ENCODE measurements at places on chromosomes 2 and 18. TPM values are rescaled to one million over a fixed set of nuclear protein-coding genes. Genes with fewer than 3 reads are reported as not detected.
A peak's percentile ranks its signal among the peaks of the same experiment; 100 is the strongest.

- no peaks in the 10 kb centered on the region for H3K4me1 ChIP-seq
- no peak overlapping the region for H3K4me3 ChIP-seq
- DNase-seq, result no peak
- H3K27ac ChIP-seq, result no peak overlapping the region
These were observed 145.4 kb downstream of the TCF4 start for GRCh38 chr18:55442561-55442960.

GRCh38 chr18:3985664-3986063 is 469.4 kb downstream of the DLGAP1 start:
- no peak overlapping the region for H3K27ac ChIP-seq
- no peak for DNase-seq
- H3K36me3 ChIP-seq, result no peaks in the 10 kb centered on the region
- H3K4me3 ChIP-seq, result no peak overlapping the region

DNA sequence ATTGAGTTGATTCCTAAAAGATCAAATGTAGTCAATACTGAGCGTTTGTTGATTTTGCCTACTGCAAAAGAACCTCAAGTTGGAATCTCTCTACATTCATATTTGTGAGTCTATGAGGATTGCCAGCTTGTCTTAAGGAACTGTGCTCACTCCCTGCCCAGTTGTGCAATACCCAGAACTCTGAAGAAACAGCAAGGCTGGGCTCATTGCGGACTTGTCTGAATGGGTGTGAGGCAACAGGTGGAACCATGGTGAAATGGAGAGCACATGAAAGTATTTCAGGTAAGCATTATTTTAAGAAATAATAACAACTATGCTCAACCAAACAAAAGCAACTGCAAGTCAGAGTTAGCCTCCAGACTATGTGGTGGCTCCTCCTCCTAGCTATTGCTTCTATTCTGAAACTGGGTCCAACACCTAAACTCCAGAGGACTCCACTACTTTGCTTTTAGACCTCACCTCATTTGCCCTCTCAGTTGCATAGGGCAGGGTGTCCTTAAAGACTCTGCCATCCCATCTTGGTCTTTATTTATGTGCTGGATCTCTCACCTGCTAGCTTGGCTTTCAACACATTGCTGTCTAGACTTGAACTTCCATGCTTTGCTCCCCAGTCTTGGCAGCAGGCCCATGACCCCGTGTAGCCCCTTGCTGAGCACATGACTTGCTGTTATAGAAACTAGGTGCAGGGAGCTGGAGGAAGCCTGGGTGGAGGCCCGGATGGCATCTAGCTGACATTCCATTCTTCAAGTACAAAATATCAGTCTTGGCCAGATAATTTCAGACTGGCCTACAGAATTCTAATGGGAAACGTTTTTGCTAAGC is 94.8 kb upstream of the ARL5A start:
- no peak overlapping the region for H3K4me3 ChIP-seq
- H3K36me3 ChIP-seq, result no peaks in the 10 kb centered on the region
- H3K27me3 ChIP-seq, result no peaks in the 10 kb centered on the region
- no peak overlapping the region for H3K27ac ChIP-seq
- H3K4me1 ChIP-seq, result peaks cover 10% of the 10 kb centered on the region

DLGAP1 gene
- total RNA-seq, result 93.8 TPM

DNA sequence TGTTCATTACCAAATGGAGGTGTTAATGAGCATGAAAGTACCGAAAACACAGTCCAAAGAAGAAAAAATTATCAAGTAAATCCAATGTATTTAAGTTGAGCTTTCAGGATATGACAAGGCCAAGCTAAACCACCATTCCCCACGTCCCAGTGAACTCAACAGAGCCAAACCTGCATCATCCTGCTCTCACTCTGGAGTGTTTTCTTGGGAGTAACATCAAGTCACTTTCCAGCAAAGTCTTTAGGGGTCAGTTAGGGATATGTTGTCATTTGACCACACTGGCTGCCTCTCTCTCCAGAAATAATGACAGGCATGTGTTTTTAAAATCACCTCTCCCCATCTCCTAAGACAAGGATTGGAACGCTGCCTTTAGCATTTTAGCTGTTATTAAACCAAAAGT is 140.5 kb downstream of the SRBD1 start:
- no peaks in the 10 kb centered on the region for H3K27me3 ChIP-seq
- H3K4me3 ChIP-seq, result no peak overlapping the region
- H3K36me3 ChIP-seq, result no peaks in the 10 kb centered on the region

- no peak overlapping the region for H3K4me3 ChIP-seq
- no peak for DNase-seq
- H3K36me3 ChIP-seq, result no peaks in the 10 kb centered on the region
- H3K4me1 ChIP-seq, result no peaks in the 10 kb centered on the region
- no peak overlapping the region for H3K27ac ChIP-seq
These were observed 18.4 kb downstream of the CTDP1 start for GRCh38 chr18:79697976-79698375.

- no peak overlapping the region for H3K4me3 ChIP-seq
- H3K4me1 ChIP-seq, result peaks cover 10% of the 10 kb centered on the region
- no peaks in the 10 kb centered on the region for H3K27me3 ChIP-seq
- peak; percentile 20 for DNase-seq
- peak overlapping the region; percentile 42 for H3K27ac ChIP-seq
These were observed 93.2 kb downstream of the CABYR start for GRCh38 chr18:24231773-24232735.

C1QL2 gene
- total RNA-seq, result 1.2 TPM

DNA sequence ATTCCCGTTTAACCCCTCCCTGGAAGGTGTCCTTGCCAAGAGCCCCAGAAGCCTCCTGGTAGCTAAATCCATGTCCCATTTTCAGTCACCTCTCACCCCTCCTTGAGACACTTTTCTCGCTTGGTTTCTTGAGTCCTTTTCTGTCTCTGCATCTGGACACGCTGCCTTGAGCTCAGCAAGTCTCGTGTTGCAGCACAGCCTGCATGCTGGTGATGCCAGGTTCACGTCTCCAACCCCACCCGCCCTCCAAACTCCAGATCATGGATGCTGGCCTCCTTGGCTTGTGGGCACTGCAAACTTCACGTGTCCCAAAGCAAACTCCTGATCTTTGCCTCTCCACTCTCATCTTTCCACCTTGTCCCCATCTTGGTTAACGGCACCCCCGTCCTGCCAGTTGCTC is 39.3 kb downstream of the CENPO start:
- peaks cover under 1% of the 10 kb centered on the region for H3K4me1 ChIP-seq
- DNase-seq, result no peak
- H3K36me3 ChIP-seq, result no peaks in the 10 kb centered on the region
- H3K27me3 ChIP-seq, result no peaks in the 10 kb centered on the region
- H3K27ac ChIP-seq, result no peak overlapping the region

DNA sequence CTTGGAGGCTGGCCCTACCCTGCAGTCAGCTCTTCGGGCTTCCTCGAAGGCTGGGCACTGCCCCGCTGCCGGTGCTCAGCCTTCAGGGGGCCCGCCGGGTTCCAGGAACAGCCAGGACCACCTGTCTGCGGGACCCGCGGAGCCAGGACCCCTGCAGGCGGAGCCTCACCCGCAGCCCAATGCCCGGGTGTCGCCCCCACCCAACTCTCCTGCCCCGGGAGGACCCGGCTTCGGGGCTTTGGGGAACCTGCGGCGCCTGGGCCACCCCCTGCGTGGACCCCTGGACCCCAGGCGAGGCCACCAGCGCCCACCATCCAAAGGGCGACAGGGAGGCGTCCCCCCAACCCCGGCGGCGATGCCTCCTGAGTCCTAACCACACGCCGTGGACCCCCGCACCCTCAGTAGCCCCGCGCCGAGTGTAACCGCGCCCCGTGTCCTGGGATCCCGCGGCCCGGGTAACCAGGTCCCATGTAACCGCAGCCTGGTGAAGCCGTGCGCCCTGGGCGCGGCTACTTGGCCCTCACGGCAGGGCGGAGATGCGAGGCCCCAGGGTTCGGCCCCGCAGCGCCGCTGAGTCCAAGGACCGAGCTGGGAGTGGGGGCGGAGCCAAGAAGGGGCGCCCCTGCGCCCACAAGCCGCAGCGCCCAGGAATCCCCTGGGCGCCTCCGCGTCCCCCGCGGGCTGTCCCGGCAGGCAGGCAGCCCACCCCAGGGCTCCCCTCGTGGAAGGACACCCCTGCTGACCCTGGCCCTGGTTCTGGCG is 11.0 kb upstream of the UBE2F start:
- H3K27ac ChIP-seq, result no peak overlapping the region
- peak overlapping the region; percentile 37 for H3K4me3 ChIP-seq

DNA sequence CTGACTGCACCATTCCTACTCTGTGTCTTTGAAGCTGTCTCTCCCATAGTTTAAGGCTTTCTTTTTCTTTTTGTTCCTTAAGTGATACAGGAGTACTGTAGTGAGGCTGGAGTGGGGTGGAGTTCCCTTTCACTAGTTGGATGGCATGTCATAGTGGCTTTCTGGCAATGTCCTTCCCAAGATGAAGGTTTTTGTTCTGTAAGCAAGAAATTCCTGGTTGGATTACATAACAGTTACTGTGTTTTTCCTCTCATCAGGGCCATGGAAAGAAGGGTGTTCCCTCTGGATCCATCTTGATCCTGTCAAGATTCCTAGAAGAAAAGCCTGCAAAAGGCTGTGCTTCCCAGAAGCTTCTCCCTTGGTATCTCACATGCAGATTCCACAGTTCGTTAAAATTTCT is 84.2 kb downstream of the ACKR3 start:
- H3K4me3 ChIP-seq, result no peak overlapping the region
- H3K27ac ChIP-seq, result no peak overlapping the region
- DNase-seq, result no peak

MAPK4 gene
- total RNA-seq, result 13.3 TPM

DNA sequence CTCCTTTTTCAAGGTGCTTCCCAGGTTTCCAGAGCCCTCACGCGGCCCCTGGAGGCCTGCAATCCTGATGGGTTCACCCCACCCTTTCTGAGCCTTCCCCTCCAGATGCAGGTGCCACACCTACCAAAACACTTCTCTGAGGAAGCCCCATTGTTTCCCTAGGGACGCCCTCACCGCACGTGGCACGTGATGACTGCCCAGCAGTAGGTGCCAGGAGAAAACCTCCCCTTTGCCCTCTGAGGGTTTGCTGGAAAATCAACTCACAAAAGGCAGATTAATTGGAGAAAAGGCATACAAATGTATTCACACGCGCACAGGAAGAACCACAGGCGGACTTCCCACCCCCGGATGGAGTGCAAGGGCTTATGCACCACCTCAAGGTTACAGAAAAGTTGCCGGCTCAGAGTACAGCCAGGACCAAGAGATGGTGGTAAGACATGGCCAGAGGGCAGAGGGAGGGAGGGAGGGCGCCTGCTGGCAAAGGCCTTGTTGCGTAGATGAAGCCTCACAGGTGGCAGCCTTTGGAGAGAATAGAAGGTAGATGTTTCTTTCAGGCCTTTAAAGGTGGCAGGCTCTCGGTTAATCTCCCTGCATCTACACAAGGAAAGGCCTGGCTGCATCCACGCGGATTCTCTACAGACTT is 269.4 kb upstream of the RAB6C start:
- H3K4me3 ChIP-seq, result no peak overlapping the region
- no peaks in the 10 kb centered on the region for H3K4me1 ChIP-seq
- H3K27me3 ChIP-seq, result no peaks in the 10 kb centered on the region
- DNase-seq, result no peak
- H3K36me3 ChIP-seq, result no peaks in the 10 kb centered on the region

PAX8 gene
- 4.7 TPM for total RNA-seq
